ENCODE measurements at places on chromosomes 12 and 14.
A peak's percentile ranks its signal among the peaks of the same experiment; 100 is the strongest.

DNA sequence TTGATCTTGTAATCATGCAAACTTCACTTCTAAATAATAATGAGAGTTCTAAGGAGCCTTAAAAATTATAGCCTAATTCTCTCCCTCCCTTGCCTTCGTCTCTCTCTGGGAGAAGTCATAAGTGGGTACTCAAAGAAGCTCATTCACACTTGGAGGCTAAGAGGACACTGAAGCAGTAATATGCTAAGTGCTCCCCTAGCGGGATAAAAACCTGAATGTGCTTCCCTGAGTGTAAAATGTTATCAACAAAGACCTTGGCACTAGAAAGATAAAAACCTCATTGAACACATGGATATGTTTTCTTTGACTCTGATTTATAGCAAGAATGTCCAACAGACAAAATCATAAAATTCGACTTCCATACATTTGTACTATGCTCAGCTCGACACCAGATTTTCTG is 337.9 kb upstream of the NOVA1 start:
- DNase-seq: no peak

GRCh38 chr12:12474471-12474928 is 88.2 kb downstream of the DUSP16 start:
- no peak for DNase-seq

DNA sequence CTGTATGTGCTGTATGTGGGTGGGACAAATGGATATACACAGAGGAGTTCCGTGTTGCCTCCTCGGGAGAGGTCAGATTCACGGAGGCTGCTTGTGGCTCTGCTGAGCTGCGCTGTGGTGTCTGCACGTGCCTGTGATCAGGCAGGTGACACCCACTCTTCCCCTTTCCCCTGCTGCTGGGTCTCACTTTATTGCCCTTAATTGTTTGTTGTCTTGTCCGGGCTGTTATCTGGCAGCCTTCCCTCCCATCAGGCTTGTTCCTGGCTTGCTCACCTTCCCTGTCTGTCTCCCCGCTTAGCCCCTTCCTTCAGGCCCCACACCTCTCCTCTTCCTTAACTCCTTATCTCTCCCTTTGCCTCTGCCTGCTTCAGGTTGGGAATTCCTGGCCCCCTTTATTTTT is 13.5 kb downstream of the WNT5B start:
- no peak for DNase-seq

GRCh38 chr12:4857472-4858291 is 52.0 kb upstream of the KCNA1 start:
- peak; percentile 81 for DNase-seq

DNA sequence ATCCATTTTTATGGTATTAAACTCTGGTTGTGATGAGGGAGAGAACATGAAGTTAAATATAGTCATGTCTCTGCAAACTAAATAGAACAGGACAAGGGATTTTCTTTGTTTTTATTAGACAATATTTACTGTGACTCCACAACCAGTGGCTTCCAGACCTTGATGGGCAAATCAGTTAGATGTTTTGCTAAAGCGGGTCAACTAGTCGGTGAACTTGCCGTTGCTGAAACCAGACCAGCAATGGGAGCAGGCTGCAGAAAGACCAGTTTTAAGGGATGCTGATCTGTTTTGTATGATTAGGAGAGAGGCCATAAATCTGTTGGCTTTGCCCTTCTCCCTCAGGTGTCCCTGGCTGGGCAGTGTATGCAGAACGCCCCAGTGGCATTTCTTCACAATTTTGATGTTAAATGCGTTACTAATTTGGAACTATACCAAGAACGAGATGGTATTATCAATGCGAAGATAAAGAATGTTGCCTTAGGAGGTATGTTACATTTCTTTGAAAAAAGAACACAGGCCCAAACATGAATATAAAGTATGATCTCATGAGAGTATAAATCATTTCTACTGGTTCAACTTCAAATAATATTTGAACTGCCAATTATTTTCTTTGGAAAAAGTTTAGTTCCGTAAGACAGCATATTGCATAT is 19.4 kb downstream of the TCTN2 start:
- no peak for DNase-seq

DNA sequence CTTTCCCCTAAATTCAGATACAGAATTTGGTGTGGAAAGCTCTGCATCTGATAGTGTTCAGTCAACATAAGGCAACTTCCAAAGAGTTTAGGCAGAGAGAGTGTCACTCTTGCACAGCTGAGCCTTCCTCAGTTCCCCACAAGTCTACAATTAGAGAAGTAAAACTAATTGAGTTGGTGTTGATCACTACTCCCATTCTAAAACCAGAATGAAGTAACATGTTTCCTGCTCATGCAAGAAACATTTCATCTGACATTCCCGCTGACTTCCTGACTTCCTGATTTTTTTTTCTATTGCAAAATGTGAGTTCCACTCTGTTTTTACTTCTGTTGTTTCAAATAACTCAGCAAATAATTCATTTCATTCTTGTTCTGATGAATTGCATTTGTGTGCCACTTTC is 271.0 kb downstream of the ALG10B start:
- no peak for DNase-seq

DNA sequence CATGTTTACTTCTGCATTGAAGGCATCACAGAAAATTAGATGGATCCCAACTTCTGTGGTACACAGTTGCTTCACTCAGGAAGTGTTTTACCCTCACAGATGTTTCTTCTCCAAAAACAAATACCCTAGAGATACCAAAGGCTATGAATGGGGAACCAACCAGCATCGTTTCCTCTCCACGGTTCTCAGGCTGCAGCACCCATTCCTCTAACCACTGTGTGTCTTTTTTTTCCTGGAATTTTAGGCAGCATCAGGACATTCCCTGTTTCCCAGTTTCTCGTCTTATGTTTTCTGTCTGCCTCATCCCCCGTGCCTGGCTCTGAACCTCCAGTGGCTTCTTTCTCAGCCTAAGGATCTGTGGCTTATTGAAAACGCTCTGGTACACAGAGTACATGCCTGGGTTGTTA is 72.0 kb upstream of the TBX5 start:
- DNase-seq: no peak

GRCh38 chr12:56154246-56154771 is 1.9 kb downstream of the MYL6B start:
- DNase-seq: no peak
